ENCODE measurements at places on chromosomes 1 and 21.

DNA sequence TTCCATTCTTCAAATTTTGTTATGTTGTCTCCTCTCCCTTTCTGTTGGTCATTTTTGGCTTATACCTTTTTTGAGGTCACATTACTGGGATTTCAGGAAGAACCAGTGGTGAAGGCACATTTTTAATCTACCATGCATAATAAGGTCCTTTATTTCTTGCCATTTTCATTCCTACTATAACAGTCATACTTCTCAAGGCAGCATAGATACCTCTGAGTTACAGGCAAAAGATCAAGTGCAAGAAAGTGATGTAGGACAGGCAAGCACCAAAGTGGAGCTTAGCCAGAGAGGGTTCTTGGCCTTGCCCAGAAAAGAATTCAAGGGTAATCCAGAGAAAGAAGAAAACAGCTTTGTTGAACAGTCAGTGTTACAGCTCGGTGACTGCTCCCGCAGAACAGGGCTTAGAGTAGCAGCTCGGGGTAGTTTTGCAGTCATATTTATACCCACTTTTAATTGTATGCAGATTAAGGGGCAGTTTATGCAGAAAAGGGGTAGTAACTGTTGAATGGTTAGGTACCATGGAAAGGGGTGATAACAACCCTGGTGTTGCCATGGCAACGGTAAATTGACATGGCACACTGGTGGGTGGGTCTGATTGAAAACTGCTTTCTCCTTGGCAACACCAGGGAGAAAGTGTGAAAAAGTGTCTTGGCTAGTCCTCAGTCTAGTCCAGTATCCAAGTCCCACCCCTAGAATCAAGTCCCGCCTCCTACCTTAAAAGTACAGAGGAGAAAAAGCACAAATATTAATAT is 39.6 kb upstream of the DOCK7 start:
- DNase-seq, result no peak

DNA sequence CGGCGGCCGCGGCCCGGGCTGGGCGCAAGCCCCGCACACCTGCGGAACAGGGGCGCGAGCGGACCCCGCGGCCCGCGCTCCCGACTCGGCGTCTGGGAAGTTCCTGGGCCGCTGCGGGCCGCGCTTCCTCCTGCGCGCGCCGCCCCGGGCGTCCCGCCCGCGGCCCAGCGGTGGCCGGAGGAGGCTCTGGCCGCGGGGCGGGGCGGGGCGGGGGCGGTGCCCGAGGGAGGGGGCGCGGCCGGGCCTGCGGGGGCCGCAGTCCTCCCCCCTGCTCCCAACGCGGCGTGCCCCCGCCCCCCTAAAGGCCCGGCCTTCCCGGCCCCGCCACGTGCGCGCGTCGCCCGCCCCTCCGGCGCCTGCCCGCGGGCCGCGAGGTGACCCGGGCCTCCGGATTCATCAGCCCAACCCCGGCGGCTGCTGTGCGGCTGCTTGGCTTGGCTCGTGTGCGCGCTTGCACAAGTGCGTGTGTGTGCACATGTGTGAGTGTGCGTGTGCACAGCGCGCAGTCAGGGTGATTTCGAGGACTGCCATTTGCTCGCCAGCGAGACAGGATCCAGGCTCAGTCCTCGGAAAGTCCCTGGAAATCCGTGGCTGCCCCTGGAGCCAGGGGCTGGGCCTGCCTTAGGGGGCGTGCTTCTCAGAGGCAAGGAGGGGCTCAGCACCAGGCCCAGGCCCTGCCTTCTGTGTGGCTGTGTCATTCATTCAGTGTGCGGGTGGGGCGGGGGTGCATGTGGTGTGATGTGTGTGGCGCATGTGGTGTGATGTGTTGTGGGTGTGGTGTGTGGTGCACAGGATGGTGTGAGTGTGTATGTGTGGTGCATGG is at the start of gene C2CD2:
C2CD2 (minus strand) TSS at position 188 of the 823 bp plus-strand sequence. CDS start 370 bp downstream, outside the sequence.
- DNase-seq, result peak; percentile 80

GRCh38 chr1:173176246-173176645 is 30.9 kb downstream of the TNFSF4 start:
- DNase-seq, result peak; percentile 33

GRCh38 chr1:49622877-49623276 is 400.9 kb downstream of the AGBL4 start:
- no peak for DNase-seq

- DNase-seq, result peak; percentile 80
These were observed 153.2 kb downstream of the TGFB2 start for GRCh38 chr1:218498056-218498938.

- DNase-seq, result no peak
These were observed 47.0 kb downstream of the IGSF21 start for GRCh38 chr1:18154430-18155194.

GRCh38 chr1:220325306-220325995 is 53.2 kb upstream of the RAB3GAP2 start:
- DNase-seq, result no peak

DNA sequence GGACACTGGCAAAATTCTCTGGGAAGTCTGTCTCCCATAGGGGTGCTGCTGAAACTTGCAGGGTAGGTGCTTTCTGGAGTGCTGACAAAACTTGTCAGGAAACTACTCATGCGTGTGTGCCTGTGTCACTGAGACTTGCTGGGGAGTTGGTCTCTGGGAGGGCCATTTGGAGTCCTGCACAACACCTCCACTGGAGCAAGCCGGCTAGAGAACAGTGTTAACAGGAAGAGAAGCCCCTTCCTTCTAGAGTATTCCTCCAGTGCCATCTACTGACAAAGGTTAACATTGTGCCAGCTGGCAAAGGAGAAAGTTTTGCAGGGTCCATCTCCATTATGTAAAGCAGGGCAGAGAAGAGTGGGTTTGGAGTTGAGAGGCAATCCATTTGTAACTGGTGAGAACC is 30.0 kb downstream of the ZMYM4 start:
- DNase-seq, result peak; percentile 36

DNA sequence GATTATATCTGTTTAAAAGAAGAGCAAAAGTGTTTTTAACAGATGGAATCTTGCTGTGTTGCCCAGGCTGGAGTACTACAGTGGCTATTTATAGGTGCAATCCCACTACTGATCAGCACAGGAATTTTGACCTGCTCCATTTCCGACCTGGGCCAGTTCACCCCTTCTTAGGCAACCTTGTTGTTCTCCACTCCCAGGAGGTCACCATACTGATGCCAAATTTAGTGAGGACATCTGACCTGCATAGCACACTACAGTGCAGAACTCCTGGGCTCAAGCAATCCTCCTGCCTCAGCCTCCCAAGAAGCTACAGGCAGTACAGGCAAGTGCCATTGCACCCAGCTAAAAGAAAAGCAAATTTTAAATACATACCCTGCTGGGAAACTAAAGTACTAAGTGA is 11.3 kb upstream of the NUP210L start:
- no peak for DNase-seq

GRCh38 chr1:108208724-108209446 is 8.7 kb upstream of the SLC25A24 start:
- no peak for DNase-seq

DNA sequence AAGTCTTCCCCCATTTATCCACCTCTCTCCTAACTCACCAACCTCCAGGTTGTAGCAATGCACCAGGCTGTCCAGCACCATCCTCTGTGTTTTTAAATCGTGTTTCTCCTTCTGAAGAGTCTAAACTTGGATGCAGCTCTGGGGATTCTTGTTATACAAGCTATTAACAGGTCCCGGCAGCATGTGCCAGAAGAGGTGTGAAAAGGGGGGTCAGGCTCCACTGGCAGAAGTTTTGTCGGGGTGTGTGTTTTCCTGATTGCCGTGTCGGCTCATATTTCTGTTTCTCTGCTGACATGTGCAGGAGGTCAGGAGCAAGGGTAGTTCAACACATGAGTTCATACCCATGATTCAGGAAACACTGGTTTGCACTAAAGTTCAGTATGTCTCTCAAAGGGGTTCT is 658.6 kb upstream of the CAMK1G start:
- DNase-seq, result no peak

- peak; percentile 20 for DNase-seq
These were observed 4.1 kb upstream of the TMEM81 start for GRCh38 chr1:205088341-205088740.

DNA sequence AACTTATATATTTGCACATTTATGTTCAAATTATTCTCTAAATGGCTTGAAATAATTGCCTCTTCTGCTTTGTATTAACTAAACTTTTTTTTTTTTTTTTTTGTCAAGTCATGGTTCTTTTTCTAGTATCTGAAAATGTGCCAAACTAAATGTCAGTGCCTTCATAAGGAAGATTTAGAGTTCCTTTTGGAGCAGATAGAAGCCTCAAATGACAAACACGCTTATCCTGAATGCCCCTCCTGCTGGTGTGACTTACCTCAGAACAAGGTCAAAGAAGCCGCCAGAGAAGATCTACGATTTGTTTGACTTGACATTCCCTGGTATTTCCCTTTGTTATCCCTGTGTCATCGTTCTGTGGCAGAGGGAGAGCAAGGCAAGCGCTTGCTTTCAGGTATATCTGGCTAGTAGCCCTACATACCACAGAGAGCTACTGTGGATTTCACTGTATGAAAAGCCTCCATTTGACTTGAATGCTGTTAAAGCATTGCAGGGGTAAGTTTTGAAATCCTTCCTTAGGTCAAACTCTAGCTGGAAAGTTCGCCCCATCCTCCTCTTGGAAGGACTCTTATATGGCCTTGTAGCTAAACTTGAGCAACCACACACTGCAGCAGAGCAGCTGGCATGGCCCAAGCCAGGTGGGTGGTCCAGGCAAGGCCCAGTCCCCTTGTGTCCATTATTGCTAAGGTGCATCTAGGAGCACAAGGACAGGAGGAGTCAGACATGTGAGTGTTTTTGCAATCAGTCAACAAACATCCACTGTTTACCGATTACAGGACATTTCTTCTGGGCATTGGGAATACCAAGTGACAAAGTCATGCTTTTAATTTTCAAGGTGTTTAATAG is 285.4 kb upstream of the USP25 start:
- DNase-seq, result peak; percentile 3

GRCh38 chr1:35807614-35808449 is at the start of gene AGO4:
AGO4 (plus strand) TSS chr1:35808016; CDS start chr1:35808417, 401 bp downstream.
- peak; percentile 45 for DNase-seq

- DNase-seq, result no peak
These were observed 46.8 kb downstream of the PRAMEF20 start for GRCh38 chr1:13456904-13457532.

DNA sequence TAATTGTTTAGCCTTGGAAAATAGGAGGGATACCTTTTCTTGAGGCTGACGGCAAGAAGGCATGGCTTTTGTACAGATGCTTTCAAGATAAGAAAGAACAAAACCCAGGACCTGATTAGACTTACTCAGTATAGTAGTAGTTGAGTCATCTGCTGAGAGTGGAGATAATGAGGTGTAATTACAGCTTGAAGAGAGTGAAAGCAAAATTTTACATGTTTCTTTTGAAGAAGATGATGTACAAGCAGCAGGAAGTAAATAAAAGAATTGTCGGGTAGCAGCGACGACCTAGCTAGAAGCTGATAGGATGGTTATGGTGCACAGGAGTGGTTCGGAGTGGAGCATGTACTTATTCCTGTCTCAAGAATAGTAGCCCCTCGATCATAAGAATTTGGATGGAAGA is 6.6 kb downstream of the ANGPTL1 start:
- no peak for DNase-seq

GRCh38 chr1:162994921-162995320 is 74.2 kb upstream of the RGS4 start:
- DNase-seq, result peak; percentile 46

GRCh38 chr1:116769561-116769977 is 15.3 kb downstream of the CD2 start:
- peak; percentile 60 for DNase-seq
